Type B pancreatic cell (in vitro differentiated cells): ENCODE measurements at places on chromosomes 5 and 9. TPM values are rescaled to one million over a fixed set of nuclear protein-coding genes. Genes with fewer than 3 reads are reported as not detected.

Gene RAB3C
- total RNA-seq: 10.1 and 15.6 TPM in 2 replicates

Gene F2RL1
- 10.9 and 35.2 TPM in 2 replicates for total RNA-seq

Gene PRXL2C
- total RNA-seq: 5.6 and 7.5 TPM in 2 replicates

Gene MSMP
- total RNA-seq: not detected in 2 replicates

Gene BNIP1
- total RNA-seq: 7.8 and 9.0 TPM in 2 replicates

DNA sequence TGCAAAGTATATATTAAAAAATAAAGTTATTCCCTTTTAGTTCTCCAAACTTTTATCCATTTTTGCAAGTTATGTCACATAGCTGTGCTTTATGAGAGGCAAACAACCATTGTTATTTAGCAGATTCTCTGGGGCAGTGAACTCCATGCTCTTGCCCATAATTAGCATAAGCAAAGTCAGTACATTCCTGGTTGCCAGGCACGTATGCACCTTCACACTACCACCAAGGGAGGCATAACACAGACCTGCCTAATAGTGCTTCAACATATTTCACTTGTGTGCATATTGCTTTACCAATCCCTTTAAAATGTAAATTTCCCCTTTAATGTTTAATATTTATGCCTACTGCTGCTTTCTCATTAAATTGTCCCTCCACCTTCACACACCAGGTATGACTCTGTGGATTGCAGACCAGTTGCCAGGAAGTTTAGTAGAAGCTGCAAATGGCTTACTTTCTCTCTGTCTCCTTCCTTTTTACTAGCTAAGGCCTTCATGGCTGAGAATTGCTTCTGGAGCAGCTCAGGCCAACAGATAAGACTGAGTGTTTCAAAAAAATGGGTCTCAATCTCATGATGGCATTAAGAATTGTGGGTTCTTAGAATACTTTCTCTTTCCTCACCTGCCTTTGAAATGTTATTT is 388.2 kb downstream of the PRR16 start:
- no peak for DNase-seq
- no peak overlapping the region for H3K4me3 ChIP-seq
- no peaks in the 10 kb centered on the region for H3K36me3 ChIP-seq
- H3K4me1 ChIP-seq: no peaks in the 10 kb centered on the region
- H3K27ac ChIP-seq: no peak overlapping the region
- no peaks in the 10 kb centered on the region for H3K27me3 ChIP-seq

DNA sequence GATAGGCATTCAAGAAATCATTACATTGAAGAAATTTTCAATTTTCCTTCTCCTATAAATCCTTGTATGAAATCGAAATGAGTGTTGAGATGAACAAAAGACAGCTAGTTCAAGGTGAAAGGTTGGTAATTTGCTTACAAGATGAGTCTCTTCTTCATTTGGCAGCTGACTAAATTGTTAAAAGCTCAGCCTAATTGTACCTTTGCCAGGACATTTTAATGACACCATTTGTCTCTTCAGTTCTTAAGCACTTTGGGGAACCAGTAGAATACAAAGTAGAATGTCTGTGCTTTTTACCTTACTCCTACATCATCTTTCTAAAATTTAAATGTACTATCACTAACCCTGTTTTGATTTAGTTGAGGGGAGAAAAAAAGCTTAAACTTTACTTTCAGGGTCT is 59.4 kb downstream of the GRAMD2B start:
- H3K27ac ChIP-seq: no peak overlapping the region
- peaks cover 19% of the 10 kb centered on the region for H3K4me1 ChIP-seq
- H3K36me3 ChIP-seq: peaks cover 35% of the 10 kb centered on the region
- H3K4me3 ChIP-seq: no peak overlapping the region
- DNase-seq: no peak

DNA sequence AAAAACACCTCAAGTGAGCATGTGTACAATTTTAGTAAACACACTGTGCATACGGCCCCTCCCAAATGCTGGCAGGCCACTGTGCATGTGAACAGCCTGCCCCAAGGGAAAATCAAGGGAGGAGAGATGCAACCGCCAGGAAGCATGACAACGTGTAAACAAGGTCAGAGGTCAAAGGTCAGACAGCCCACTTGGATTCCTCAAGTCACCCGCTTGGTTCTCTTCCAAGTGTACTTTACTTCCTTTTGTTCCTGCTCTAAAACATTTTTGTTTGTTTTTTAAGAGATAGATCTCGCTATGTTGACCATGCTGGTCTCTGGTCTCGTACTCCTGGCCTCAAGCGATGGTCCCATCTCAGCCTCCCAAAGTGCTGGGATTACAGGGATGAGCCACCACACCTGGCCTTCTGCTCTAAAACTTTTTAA is 126.7 kb upstream of the SHB start:
- no peak overlapping the region for H3K4me3 ChIP-seq
- DNase-seq: no peak
- H3K27ac ChIP-seq: no peak overlapping the region
- peaks cover 15% of the 10 kb centered on the region for H3K4me1 ChIP-seq
- no peaks in the 10 kb centered on the region for H3K27me3 ChIP-seq

- no peak for DNase-seq
- no peaks in the 10 kb centered on the region for H3K36me3 ChIP-seq
- no peak overlapping the region for H3K4me3 ChIP-seq
- no peaks in the 10 kb centered on the region for H3K27me3 ChIP-seq
Observed at GRCh38 chr5:32869216-32869615, 158.1 kb downstream of the NPR3 start.

GRCh38 chr9:121844098-121844497 is 192.7 kb downstream of the DAB2IP start:
- H3K27ac ChIP-seq: no peak overlapping the region
- no peaks in the 10 kb centered on the region for H3K27me3 ChIP-seq
- no peak overlapping the region for H3K4me3 ChIP-seq
- H3K36me3 ChIP-seq: no peaks in the 10 kb centered on the region
- no peak for DNase-seq
- H3K4me1 ChIP-seq: no peaks in the 10 kb centered on the region

- no peak overlapping the region for H3K4me3 ChIP-seq
- DNase-seq: no peak
- H3K27ac ChIP-seq: peak overlapping the region; percentile 85
- no peaks in the 10 kb centered on the region for H3K27me3 ChIP-seq
Observed at GRCh38 chr9:4689687-4690104, 10.3 kb downstream of the CDC37L1 start.

DNA sequence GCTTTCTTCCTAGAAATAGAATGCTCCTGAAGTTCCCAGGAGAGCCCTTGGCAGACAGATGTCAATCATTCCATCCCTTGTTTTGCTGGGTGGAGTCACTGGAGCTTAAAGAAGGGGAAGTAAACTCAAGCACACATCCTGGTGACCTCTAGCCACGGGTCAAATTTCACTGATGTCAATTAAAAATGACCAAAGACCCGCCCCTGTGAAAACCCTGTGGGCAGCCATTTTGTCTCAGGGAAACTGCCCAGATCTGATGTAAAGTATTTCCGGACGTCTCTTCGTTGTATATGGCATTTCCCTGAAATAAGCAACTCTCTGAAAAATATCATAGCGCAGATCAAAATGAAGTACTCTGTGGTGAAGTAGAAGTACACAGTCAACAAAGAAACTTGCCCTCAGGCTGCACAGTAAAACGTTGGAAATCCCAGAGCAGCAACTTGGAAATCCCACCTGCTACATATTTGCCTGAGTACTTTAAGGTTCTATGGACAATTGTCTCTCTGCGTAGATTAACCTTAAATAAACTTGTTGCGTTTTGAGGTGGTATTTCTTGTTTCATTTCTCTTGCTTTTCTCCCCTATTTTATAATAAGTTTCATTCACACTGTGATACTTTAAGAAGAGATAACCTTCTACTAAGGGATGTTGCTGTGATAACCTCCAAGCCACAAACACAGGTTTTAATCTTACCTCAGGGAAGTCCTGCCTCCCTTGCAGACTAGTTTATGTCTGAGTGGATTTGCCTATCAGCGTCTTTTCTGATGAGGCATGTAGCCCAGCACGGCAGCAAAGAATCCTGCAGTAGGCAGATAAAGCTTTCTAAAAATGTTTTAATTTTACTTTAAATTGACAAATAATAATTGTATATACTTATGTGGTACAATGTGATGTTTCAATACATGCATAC is 60.9 kb upstream of the PIP5K1B start:
- H3K27ac ChIP-seq: no peak overlapping the region
- H3K27me3 ChIP-seq: peaks cover 4% of the 10 kb centered on the region
- H3K4me1 ChIP-seq: no peaks in the 10 kb centered on the region

DNA sequence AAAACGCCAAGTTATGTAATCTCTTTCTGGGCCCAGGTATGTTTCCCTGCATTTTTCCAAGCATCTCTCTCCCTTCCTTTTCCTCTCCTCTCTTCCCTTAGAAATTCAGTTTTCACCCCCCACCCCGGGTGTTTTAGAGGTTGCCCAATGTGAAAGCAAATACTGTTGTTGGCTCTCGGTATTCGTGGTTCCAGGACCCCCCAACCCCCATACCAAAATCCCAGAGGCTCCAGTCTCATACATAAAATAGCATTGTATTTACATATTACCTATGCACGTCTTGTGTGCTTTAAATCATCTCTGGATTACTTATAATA is 48.8 kb downstream of the ACER2 start:
- no peak for DNase-seq
- no peaks in the 10 kb centered on the region for H3K27me3 ChIP-seq
- H3K4me1 ChIP-seq: peaks cover 7% of the 10 kb centered on the region
- H3K27ac ChIP-seq: peak overlapping the region; percentile 31

DNA sequence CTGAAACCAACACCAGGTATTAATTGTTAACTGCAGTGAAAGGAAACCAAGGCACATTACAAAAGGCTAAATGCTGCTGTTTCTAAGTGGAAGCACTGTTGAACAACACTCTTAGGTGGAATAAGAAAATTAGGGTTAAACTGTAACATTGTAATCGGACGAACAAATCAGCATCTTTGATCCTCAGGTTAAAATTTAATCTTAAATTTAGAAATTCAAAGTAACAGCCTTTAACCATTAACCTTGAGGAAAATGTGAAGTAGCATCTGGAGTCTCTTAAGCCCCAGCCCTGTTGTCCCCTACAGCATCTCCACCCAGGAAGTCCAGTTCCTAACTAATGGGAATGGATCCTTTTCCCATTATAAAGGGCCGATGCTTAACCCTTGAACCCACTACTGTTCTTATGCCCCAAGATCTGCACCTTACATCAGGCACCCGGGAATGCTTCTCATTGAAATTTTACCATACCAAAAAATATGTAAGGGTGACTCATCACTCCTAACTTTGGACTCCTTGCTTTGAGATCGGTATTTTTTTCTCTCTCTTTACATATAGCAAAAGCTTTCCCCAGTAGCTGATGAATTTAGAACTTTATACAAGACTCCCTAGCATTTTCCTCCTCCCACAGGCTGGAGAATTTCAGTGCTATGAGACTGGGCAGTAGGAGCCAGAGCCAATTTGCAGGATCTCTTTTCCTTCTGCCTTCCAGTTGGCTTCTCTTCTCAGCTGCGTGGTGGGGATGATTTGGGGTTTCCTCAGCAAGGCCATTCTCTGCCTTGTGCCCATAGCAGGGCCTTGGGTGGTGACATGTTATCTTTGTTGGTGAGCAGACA is 32.0 kb upstream of the ITGA2 start:
- H3K36me3 ChIP-seq: no peaks in the 10 kb centered on the region
- no peak overlapping the region for H3K4me3 ChIP-seq
- no peak for DNase-seq
- no peaks in the 10 kb centered on the region for H3K27me3 ChIP-seq
- no peak overlapping the region for H3K27ac ChIP-seq

DNA sequence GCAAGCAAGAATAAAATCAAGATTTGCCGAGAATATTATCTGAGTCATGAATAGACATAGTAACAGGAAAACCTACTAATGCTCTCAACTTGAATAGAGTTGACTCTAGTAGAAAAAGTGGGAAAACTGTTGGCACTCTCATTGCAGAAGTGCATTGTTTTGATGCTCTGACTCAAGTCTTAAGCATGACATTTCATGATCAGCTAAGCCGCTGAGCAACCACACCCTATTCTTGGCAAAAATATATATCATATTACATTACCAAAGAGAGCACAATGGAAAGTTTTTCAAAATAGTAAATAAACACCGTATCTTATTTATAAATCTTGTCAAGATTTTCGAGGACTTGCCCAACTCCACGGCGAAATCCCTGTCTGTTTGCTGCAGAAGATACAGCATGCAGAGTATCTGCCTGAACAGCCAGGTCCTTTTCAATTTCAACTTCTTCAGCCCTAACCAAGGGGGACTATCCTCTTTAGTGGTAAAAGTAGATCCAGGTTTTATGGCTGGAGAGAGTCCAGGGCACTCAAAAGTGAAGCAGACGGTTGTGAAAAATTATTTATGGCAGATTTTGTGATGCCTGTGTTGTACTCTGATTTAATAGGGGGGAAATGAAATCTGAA is 13.9 kb upstream of the ADAMTSL1 start:
- no peaks in the 10 kb centered on the region for H3K36me3 ChIP-seq
- no peak overlapping the region for H3K4me3 ChIP-seq
- peaks cover 3% of the 10 kb centered on the region for H3K4me1 ChIP-seq
- no peak for DNase-seq
- H3K27me3 ChIP-seq: no peaks in the 10 kb centered on the region
- no peak overlapping the region for H3K27ac ChIP-seq

DNA sequence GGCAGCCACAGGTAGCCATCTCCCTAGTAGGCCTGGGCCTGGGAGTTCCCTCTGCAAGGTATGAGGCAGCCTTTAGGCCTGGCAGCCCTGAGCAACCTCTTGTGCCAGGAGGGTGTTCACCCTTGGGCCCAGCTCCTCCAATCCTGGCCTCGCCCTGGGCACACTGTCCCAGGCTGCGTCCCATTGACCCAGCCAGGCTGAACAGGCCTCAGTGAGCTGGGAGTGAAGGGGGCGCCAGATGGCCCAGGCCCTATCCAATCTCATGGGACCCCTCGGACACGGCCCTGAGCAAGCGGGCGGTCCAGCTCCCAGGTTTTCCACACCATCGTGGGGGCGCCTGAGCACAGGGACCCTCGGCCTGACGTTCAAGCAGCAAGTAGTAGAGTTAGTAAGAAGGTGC is 14.5 kb downstream of the SH3GLB2 start:
- no peak overlapping the region for H3K4me3 ChIP-seq
- no peaks in the 10 kb centered on the region for H3K4me1 ChIP-seq

DNA sequence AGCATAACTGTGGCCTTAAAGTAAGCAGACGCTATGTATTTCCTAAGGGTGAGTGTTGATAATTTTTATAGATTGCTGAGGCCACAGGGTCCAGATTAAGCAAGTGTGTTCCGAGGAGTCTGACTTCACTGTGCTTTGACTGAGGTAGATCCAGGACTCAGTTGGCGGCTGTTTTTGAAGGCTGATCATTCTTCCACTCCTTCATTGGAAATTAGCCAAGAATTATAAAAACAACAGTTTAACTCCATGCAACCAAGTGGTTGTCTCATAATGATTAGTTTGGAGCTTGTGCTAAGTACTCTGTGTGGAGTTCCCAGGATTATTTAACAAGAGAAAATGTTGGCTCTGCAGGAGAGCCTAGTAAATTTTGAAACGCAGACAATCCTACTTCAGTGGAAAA is 19.1 kb downstream of the IQGAP2 start:
- H3K27ac ChIP-seq: no peak overlapping the region
- no peaks in the 10 kb centered on the region for H3K27me3 ChIP-seq
- no peak for DNase-seq
- H3K4me1 ChIP-seq: peaks cover 45% of the 10 kb centered on the region
